ENCODE measurements at places on chromosomes 16 and 17. TPM values are rescaled to one million over a fixed set of nuclear protein-coding genes. Genes with fewer than 3 reads are reported as not detected.

DNA sequence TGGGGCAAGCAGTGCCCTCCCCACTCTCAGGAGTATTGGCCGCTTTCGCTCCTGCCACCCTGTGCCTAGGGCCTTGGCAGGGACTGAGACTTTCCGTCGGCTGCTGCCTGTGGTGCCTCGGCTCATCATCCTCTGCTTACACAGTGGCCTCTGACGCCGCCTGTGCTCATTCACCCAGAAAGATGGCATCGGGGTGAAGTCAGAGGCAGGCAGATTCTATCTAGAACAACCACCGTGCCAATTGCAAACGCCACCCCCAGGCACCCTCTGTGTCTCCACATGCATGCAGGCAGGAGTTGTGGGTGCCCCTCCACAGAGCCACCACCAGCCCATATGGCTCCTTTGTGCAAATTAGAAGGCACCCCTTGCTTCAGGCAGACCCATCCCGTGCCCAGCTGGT, 154.2 kb upstream of the GSE1 start:
- no peak for DNase-seq

Gene EPX
- not detected for total RNA-seq

Gene GDPD1
- 2.6 TPM for total RNA-seq

GRCh38 chr17:81394921-81395599, at the start of gene BAHCC1:
BAHCC1 (plus strand) TSS chr17:81395457; CDS start chr17:81399740, 4,283 bp downstream.
- peak; percentile 100 for DNase-seq

GRCh38 chr17:45384789-45385262, 47.8 kb downstream of the ARHGAP27 start:
- no peak for DNase-seq

All from ovary (tissue), 10 donors.